ENCODE measurements at places on chromosomes 16 and 17. TPM values are rescaled to one million over a fixed set of nuclear protein-coding genes. Genes with fewer than 3 reads are reported as not detected.

- peak; percentile 82 for DNase-seq
Measured at GRCh38 chr17:3511852-3512504, 36.2 kb downstream of the ASPA start.

DNA sequence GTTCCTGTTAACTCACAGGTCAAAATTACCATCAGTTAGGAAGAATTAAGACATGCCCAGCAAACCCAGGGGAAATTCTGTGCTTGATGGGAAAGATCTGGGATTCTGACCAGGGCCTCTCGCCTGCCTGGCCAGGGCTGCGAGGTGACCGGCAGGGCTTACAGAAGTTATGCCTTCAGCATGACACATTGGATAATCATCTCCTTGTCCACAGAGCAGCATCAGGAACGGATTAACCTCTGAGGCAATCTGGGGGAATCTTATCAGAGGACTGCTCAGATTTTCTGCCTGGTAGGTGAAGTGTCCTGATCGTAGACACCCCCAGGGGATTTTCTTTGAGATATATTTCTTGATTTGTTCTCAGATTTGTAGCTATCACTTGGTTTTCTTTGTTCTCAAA is 172.5 kb downstream of the HS3ST3A1 start:
- DNase-seq = no peak

GRCh38 chr17:76466775-76467130 is 650 bp upstream of the AANAT start:
- no peak for DNase-seq

- DNase-seq = no peak
Measured at GRCh38 chr17:75387771-75388170, 17.7 kb downstream of the GRB2 start.

GRCh38 chr17:80724775-80725266 is 180.2 kb downstream of the RPTOR start:
- DNase-seq = peak; percentile 15

DNA sequence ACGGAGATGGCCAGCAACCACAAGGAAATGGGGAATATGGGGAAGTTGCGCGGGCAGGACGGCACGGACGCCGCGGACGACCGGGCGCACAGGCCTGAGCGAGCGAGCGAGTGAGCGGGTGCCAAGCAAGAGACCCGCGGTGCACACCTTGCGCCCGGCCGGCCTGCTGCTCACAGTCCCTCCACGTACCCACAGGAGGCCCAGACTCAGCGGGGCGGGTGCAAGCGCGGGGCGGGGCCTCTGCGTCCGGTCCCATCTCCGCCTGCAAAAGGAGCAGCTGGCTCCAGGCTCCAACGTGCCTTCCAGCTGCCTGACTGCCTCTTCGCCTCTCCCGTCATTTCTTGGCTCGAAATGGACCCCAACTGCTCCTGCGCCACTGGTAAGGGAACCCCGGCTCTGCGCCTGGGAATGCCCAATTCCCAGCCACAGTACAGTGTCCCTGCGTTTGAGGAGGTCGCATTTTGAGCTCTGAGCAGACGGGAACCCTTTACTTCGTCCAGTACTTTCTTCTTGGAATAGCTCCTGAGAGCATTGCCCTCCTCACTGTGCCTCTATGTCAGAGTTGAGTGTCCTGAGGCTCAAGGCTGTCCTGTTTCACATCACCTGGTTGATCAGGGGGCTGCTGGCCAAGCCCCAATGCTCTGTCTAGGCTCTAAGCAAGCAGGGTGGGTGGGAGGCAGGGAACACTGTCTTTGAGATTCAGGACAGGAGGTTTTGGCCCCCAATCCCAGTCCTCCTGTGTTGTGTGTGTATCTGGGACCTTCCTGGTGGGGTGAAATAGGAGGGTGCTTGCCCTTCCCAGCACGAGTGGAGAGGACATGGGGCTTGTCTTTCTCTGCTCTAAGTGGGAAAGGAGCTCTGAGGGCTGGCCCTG is 8.1 kb upstream of the MT1E start:
- DNase-seq = peak; percentile 58

DNA sequence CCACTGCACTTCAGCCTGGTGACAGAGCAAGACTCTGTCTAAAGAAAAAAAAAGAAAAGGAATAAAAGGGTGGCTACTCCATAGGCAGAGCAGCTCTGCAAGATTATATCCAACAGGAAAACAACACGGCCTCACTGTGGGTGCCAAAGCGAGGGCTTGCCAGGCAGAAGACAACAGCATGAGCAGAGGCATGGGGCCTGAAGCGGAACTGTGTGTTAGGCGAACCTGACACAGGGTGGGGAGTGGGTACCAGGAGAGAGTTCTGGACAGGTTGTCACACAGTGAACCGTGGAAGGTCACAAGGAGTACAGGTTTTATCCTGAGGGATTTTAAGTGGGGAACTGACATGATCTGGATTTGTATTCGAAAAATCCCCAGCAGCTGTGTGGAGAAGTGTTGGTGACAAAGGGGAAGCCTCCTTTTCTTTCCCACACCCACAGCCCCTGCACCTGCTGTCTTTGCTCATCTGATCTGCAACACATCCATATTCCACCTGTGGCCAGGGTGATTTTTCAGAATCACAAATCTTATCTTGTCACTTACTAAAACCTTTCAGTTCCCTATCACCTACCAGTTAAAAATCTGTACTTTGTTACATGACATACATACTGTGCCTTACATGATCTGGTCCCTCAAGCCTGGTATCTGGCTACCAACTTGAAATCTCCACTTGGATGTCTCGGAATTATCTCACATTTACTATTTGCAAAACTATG is 23.2 kb upstream of the ARHGAP17 start:
- no peak for DNase-seq

GRCh38 chr16:79995315-79995714 is 394.8 kb upstream of the MAF start:
- no peak for DNase-seq

DNA sequence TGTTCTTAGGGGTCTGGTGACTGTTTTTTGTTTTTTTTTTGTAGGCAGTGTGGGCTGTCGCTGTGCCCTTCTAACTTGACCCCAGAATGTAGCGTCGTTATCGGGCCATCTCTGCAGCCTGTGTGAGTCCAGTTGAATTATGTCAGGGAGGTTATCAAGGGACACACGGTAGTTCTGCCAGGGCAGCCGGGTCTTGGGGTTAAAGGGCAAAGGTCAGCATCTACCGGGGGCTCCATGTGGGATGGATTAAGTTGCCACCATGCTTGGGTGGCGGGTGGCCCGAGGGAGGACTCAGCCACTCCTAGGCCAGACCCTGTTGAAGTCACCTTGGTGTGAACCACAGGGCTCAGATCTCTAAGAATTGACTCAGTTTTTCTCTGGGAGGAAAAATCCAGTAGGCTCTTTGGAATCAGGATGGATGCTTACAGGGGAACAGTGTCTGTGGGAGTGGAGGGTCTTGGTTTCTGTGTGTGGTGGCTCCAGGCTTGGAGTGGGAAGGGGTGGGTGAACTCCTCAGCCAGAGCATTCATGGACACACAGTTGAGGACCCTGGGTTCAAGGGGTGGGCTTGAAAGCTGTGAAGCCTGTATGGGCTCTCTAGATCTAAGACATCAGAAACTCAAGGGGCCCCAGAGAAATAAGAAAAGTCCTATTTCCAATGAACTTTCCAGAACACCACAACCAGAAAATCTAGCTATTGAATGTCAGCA is 191.7 kb downstream of the IRF8 start:
- DNase-seq = no peak

DNA sequence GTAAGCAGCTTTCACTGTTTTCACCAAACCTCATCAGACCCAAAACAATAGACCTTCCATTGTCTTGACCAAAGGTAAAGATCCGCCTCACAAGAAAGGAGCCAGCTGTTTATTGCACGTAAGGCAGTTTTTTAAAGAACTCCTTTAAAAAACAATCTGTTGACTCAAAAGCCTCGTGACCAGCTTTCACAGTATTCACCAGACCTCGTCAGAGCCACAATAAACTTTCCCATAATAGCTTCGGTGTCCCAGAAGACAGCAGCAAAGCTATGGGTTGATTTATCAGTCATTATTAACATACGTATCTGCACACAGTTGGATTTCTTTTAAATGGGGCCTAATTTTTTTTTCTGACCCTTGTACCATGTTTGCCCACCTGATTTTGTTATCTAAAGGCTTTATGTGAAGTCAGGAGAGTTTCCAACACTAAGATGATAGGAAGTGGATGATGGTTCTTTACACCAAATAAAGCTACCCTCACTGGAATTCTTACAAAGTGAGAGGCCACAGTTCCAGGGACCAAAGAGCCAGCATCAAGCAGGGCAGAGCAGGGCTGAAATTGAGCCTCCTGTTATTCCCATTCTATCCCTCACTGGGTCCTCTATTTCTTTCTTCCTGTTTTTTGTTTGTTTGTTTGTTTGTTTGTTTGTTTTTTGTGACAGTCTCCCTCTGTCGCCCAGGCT is 17.6 kb upstream of the HELZ start:
- no peak for DNase-seq

HOXB3 gene
- total RNA-seq = 8.4 TPM

- no peak for DNase-seq
Measured at GRCh38 chr16:4393240-4393600, 21.6 kb downstream of the VASN start.

DNA sequence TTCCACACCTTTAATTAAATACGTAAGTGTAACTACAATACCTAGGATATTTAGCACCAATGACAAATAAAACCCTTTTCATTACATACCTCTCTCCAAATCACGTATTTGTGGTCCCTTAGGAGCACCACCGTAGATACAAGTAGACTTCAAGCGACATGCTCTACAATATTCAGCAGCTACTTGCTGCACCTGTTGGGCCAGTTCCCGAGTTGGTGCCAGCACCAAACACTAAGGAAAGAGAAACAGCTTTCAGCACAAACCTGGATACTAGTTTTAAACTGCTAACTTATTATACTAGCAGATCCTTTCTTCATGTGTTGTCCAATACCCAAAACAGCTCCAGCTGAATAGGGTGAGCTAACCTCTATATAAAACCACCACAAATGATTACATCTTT is 2.7 kb downstream of the DDX5 start:
- no peak for DNase-seq

VAMP2 gene
- 18.0 TPM for total RNA-seq

DNA sequence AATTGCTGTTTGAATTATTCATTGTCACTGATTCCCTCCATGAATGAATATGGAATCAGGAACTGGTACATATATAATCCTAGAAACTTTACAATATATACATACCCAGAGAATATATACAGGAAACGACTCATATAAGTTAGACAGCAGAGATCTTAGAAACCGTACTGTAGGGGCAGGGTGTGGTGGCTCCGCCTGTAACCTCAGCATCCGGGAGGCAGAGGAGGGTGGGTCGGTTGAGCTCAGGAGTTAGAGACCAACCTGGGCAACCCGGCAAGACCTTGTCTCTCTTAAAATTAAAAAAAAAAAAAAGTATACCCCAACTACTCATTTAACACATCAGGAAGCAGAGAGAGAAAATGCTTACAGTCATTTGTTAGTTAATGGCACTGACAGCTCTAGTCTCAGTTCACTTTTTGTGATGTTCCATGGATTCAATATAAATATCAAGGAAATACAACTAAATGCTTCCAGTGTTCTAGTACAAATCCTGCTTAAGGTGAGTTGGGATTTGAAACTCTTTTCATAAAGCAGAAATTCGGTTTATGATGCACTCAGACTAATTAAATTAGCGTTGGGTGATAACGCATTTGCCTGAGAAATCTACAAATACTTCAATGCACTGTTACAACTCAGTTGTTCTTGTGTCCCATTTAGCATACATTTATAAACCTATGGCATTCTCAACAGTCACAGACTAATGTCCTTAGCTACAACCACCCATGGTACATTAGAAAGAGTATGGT is 5.6 kb downstream of the GLG1 start:
- DNase-seq = no peak

DNA sequence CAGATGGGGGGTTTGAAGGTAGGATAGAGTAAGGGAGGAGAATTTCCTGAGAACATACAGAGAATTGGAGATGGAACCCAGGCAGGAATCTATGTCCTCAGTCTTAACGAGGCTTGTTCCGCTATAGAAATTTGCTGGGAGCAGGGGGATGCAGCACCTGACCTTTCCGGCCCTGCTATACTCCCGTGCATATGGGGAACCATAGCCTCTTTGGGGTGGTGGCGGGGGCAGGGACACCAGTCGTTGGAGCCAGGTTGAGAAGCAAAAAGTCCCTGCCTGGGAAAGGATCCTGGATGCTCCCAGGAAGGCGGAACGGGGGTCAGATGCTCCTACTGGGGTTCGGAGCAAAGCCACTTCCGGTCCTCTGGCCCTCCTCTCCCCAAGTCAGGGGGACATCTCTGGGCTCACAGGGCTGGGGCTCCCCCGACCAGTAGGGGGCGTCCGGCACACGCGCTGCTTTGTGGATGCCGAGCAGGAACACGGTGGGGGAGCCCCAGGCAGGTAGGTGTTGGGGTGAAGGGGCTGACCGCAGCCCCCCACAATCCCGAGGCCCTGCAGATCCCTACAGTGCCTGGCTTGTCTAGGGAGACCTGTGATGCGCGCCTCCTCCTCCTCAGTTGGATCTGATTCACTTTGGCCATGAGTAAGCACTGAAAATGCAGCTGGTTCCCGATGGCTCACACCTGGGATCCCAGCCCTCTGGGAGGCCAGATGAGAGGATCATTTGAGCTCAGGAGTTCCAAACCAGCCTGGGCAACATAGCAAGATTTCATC is 15.5 kb upstream of the TFAP4 start:
- DNase-seq = no peak

CDK3 gene
- 7.6 TPM for total RNA-seq

GRCh38 chr17:43841282-43841681 is 5.7 kb upstream of the CD300LG start:
- no peak for DNase-seq

DNA sequence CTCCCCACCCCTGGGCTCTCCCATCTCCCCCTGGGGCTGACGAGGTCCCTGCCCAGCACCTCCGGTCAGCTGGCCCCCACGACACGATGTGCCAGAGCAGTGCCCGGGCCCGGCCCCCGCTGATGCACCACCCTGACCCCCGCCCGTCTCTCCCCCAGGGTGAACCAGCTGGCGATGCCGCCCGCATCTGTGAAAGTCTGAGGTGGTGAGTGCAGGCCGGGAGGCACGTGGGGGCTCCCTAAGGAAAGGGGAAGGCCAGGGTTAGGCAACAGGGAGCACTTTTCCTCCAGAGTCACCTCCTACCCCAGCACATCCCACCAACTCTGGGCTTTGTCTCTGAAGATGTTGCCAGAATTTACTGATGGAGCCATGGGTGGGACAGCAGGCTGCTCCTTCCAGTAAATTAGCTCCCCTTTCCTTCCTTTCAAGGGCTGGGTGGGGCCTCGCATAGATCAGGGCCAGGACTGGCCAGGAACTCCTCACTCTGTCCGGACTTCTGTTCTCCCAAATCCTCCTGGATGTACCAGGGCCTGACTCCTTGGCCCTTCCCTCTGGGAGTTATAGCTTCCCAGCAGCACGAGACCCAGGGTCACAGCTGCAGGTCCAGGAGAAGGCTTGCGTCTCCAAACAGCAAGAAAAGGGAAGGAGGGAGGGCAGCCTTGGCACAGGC is 18.3 kb downstream of the MYBBP1A start:
- no peak for DNase-seq

SLC35G6 gene
- total RNA-seq = not detected

GRCh38 chr17:10879190-10879836 is 41.4 kb upstream of the PIRT start:
- peak; percentile 68 for DNase-seq

- DNase-seq = no peak
Measured at GRCh38 chr17:77616254-77616731, 342.2 kb upstream of the TNRC6C start.

- peak; percentile 28 for DNase-seq
Measured at GRCh38 chr17:350706-351448, 1.7 kb downstream of the RPH3AL start.
